ENCODE measurements at places on chromosomes 16 and 17.

- no peak overlapping the region for H3K4me3 ChIP-seq
- H3K4me1 ChIP-seq = peaks cover 9% of the 10 kb centered on the region
- DNase-seq = no peak
- no peak overlapping the region for H3K27ac ChIP-seq
- H3K27me3 ChIP-seq = no peaks in the 10 kb centered on the region
Measured at GRCh38 chr17:42141382-42141781, 13.4 kb downstream of the RAB5C start.

GRCh38 chr16:86354641-86355513 is 155.4 kb upstream of the FOXF1 start:
- H3K27me3 ChIP-seq = no peaks in the 10 kb centered on the region
- no peaks in the 10 kb centered on the region for H3K4me1 ChIP-seq
- H3K36me3 ChIP-seq = no peaks in the 10 kb centered on the region
- no peak overlapping the region for H3K4me3 ChIP-seq
- no peak overlapping the region for H3K27ac ChIP-seq

GRCh38 chr17:40448213-40448638 is 5.0 kb downstream of the IGFBP4 start:
- H3K27ac ChIP-seq = no peak overlapping the region
- H3K4me3 ChIP-seq = no peak overlapping the region
- no peaks in the 10 kb centered on the region for H3K36me3 ChIP-seq
- H3K27me3 ChIP-seq = no peaks in the 10 kb centered on the region
- peaks cover 38% of the 10 kb centered on the region for H3K4me1 ChIP-seq

DNA sequence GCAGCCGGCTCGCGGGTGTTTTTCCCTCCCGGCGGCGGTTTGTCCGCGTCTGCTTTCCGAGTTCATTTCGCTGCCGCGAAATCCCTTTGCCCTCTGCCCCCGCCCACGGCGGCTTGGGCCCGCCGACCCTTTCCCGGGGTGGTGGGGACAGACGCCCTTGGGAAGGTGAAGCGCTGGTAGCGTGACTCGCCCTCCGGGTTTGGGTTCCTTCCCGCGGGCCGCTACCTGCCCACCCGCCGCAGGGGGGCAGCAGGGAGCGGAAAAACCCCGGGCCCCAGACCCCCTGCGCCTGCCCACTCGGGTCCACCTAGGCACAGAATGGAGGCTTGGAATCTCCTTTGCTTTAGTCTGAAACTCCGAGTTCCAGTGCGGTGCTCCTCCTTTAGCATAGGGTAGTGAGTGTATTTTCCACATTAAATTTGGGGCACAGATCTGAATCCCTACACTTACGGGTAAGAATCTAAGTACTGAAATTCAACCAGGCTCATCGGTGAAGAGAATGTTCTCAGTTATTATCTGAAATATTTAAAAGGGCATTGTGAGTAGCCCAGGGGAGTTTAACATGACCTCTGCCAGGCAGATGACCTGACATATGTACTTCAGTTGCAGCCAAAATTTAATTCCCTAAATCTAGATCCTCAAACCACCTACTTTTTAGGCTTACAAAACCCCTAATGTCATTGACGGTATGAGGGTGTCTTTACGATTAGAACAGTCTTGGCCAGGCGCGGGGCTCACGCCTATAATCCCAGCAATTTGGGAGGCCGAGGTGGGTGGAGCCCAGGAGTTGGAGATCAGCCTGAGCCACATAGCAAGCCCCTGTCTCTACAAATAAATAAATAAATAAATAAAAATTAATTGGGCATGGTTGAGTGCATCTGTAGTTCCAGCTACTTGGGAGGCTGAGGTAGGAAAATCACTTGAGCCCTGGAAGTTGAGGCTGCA is 1.0 kb downstream of the NME2 start:
- peaks cover 14% of the 10 kb centered on the region for H3K36me3 ChIP-seq
- peak overlapping the region; percentile 51 for H3K4me3 ChIP-seq
- peaks cover 9% of the 10 kb centered on the region for H3K4me1 ChIP-seq
- H3K27ac ChIP-seq = peak overlapping the region; percentile 55
- DNase-seq = peak; percentile 57

DNA sequence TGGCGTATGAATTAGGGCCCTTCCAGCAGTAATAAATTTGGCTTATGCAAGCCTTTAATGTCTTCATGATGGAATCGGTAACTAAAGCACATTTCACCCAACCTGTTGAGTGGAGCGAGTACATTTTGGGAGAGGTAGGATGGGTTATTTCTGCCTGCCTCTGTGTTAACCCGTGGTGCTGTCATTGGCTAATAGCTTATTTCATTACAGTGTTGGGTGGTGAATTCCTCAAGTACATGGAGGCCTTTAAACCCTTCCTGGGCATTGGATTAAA is 17.8 kb upstream of the TBKBP1 start:
- no peaks in the 10 kb centered on the region for H3K4me1 ChIP-seq
- H3K4me3 ChIP-seq = no peak overlapping the region
- H3K27me3 ChIP-seq = no peaks in the 10 kb centered on the region
- peaks cover 83% of the 10 kb centered on the region for H3K36me3 ChIP-seq

- H3K4me3 ChIP-seq = no peak overlapping the region
- no peaks in the 10 kb centered on the region for H3K36me3 ChIP-seq
- DNase-seq = no peak
- no peaks in the 10 kb centered on the region for H3K4me1 ChIP-seq
- H3K27ac ChIP-seq = no peak overlapping the region
Measured at GRCh38 chr16:71945616-71946015, 50.3 kb downstream of the IST1 start.

DNA sequence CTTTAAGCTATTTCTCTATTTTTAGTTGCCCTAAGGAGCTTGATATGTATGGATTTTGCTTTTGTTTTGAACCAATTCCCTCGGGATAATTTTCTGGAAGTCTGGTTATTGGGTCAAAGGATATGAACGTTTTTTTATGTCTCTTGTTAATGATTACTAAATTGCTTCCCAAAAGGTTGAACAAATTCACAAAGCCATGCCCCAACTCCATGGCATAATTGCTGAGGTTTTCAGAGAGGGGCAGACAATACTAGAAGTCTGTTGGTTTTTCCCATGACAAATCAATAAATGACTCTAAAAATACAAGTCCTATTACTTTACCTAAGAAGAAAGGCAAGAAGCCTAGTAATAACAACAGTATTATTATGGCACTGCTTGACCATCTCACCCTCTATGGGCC is 11.4 kb upstream of the AKAP1 start:
- H3K27ac ChIP-seq = no peak overlapping the region
- H3K27me3 ChIP-seq = no peaks in the 10 kb centered on the region
- no peaks in the 10 kb centered on the region for H3K36me3 ChIP-seq
- DNase-seq = no peak
- H3K4me3 ChIP-seq = no peak overlapping the region
- H3K4me1 ChIP-seq = no peaks in the 10 kb centered on the region

GRCh38 chr17:1590029-1590746 is 27.6 kb upstream of the PITPNA start:
- H3K4me3 ChIP-seq = no peak overlapping the region
- no peak for DNase-seq
- H3K4me1 ChIP-seq = no peaks in the 10 kb centered on the region
- no peak overlapping the region for H3K27ac ChIP-seq
- H3K36me3 ChIP-seq = no peaks in the 10 kb centered on the region
- H3K27me3 ChIP-seq = no peaks in the 10 kb centered on the region

DNA sequence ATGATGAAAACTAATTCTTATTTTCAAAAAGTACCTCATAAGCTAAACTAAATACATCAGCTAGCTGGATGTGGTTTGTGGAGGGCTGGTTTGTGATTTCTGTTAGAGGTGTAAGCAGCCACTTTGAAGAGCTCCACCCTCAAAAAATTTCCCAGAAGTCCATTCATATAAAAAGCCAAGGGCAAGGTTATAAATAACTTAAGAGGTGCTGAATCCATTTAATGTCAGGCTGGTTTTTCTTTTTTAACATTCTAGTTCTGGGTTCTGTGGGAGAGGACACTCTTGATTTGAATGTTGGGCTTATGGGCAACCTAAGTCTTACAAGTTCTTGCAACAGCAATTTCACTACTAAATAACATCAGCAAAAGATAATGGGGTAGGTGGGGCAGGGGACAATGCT is 3.4 kb upstream of the WIPI1 start:
- no peaks in the 10 kb centered on the region for H3K36me3 ChIP-seq
- no peak overlapping the region for H3K27ac ChIP-seq
- no peak for DNase-seq
- peaks cover 57% of the 10 kb centered on the region for H3K4me1 ChIP-seq
- H3K4me3 ChIP-seq = no peak overlapping the region
- H3K27me3 ChIP-seq = no peaks in the 10 kb centered on the region

Measured in CD8-positive, alpha-beta memory T cell (primary cell).